ENCODE measurements at places on chromosomes 6 and 20. TPM values are rescaled to one million over a fixed set of nuclear protein-coding genes. Genes with fewer than 3 reads are reported as not detected.

DNA sequence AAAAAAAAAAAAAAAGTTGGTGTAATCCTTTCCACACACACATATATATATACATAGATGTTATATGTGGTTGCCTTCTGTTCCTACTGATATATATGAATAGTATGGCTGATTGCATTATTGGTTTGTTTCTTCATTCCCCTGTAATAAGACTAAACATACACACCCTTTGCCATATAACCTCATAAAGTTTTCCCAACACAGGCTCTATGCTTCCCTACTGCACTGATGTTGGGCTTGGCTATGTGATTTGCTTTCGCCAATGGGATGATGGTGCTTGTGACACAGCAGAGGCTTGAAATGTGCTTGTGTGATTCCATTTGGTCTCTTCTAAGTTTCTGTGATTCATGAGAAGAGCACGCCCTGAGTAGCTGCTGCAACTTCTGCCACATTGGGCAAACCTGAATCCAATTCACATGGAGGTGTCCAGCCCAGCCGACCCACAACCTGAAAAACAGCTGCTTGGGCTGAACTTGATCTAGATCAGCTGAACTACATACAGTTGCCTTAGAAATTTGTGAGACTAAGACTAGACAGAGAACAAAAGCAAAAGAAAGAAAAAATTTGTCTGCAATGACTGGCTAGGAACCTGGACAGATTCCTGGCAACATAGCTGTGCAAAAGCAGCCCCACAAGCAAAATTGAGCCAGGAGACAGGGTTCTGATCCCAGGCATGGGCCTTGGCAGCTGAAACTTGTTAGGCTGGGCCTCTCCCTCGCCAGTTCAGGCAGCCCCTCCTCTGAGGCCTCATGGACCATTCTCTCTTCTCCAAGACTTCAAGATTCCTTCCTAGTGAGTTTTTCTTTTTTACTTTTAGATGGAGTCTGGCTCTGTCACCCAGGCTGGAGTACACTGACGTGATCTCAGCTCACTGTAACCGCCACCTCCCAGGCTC, 13.4 kb upstream of the TBC1D20 start:
- no peak overlapping the region for H3K4me3 ChIP-seq
- no peaks in the 10 kb centered on the region for H3K27me3 ChIP-seq
- no peak overlapping the region for H3K27ac ChIP-seq

DNA sequence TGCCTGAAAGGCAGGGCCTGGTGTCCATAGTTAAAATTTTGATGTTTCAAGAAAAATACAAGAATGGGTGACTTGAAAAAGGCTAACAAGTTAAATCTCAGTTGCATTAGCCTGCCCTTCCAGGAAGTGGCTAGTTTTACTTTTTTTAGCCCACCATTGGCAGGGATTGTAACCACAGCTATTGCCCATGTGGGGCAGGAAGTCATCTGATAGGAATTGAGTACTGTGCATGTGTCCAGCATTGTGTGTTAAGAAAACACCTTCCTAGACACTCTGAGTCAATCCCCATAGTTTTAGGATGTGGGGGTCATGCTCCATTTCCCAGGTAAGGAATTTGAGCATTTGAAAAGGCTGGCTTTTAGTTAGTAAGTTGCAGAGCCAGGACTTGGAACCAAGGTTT, 26.9 kb downstream of the LYRM2 start:
- no peaks in the 10 kb centered on the region for H3K27me3 ChIP-seq
- H3K36me3 ChIP-seq, result no peaks in the 10 kb centered on the region
- H3K27ac ChIP-seq, result no peak overlapping the region
- DNase-seq, result no peak
- no peaks in the 10 kb centered on the region for H3K4me1 ChIP-seq

Gene KCNQ5
- 6.1 TPM for total RNA-seq

- H3K27me3 ChIP-seq, result no peaks in the 10 kb centered on the region
- peaks cover 69% of the 10 kb centered on the region for H3K4me1 ChIP-seq
- peak overlapping the region; percentile 85 for H3K4me3 ChIP-seq
- peaks cover 6% of the 10 kb centered on the region for H3K36me3 ChIP-seq
Measured at GRCh38 chr6:292506-293192, 362 bp downstream of the DUSP22 start.

Gene CTCFL
- total RNA-seq, result not detected

GRCh38 chr6:142421285-142422117, 119.7 kb downstream of the ADGRG6 start:
- H3K4me1 ChIP-seq, result no peaks in the 10 kb centered on the region
- no peak overlapping the region for H3K27ac ChIP-seq
- no peaks in the 10 kb centered on the region for H3K36me3 ChIP-seq
- peaks cover 8% of the 10 kb centered on the region for H3K27me3 ChIP-seq

Gene DIDO1
- 50.0 TPM for total RNA-seq

Gene OR2H2
- not detected for total RNA-seq

Gene MICB
- 18.7 TPM for total RNA-seq

DNA sequence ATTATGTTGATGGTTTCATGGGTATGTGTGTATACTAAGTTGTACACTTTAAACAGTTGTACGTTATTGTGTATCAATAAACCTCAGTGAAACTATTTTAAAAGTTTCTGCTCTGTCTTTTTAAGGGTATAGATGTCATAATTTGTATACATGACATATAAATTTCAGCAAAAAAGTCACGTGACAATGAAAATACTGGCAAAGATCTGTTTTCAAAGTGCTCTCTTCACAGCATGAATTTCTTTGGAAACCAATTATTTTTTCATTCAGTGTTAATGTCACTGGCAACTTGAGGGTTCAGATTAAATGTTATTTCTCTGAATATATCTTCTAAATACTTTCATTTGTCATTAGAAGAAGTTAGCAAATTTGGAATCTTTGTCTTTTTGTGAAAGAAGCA, 91.7 kb upstream of the C6orf118 start:
- no peaks in the 10 kb centered on the region for H3K27me3 ChIP-seq
- H3K36me3 ChIP-seq, result no peaks in the 10 kb centered on the region
- no peak for DNase-seq
- H3K4me3 ChIP-seq, result no peak overlapping the region
- no peak overlapping the region for H3K27ac ChIP-seq

DNA sequence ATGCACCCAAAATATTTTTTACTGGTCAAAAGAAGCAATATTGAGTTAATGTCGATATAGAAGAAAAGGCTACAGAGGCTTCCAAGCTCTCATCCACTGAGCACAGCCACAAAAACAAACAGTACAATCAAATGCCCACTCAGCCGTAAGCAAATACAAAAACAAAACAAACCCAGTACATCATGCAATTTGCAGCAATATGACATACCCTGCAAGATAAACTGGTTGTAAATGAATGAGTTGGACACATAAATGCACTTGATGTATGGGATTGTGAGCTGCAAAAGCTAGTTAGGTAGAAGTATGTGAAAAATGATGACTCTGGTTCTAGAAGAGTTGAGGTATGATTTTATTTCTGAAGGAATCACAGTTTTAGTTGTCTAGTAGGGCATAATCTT, 83.9 kb downstream of the SESN1 start:
- peaks cover 2% of the 10 kb centered on the region for H3K36me3 ChIP-seq
- no peaks in the 10 kb centered on the region for H3K27me3 ChIP-seq
- DNase-seq, result no peak
- H3K4me3 ChIP-seq, result peak overlapping the region; percentile 91
- no peak overlapping the region for H3K27ac ChIP-seq

Gene TSBP1
- not detected for total RNA-seq

- H3K27ac ChIP-seq, result no peak overlapping the region
- H3K27me3 ChIP-seq, result no peaks in the 10 kb centered on the region
- H3K36me3 ChIP-seq, result peaks cover 5% of the 10 kb centered on the region
- H3K4me3 ChIP-seq, result no peak overlapping the region
Measured at GRCh38 chr6:143950875-143951274, 57.2 kb downstream of the PLAGL1 start.

- no peaks in the 10 kb centered on the region for H3K27me3 ChIP-seq
- peaks cover 76% of the 10 kb centered on the region for H3K4me1 ChIP-seq
- DNase-seq, result no peak
- H3K27ac ChIP-seq, result peak overlapping the region; percentile 69
- no peak overlapping the region for H3K4me3 ChIP-seq
- peaks cover 2% of the 10 kb centered on the region for H3K36me3 ChIP-seq
Measured at GRCh38 chr20:50149481-50150254, 3.9 kb downstream of the PEDS1 start.

Data from activated T-cell treated with anti-CD3 and anti-CD28 coated beads, Interleukin-2, amount 50 U/mL, for 72 hours (primary cell).